HEK293T (cell line): ENCODE measurements at places on chromosomes 2 and 18.

DNA sequence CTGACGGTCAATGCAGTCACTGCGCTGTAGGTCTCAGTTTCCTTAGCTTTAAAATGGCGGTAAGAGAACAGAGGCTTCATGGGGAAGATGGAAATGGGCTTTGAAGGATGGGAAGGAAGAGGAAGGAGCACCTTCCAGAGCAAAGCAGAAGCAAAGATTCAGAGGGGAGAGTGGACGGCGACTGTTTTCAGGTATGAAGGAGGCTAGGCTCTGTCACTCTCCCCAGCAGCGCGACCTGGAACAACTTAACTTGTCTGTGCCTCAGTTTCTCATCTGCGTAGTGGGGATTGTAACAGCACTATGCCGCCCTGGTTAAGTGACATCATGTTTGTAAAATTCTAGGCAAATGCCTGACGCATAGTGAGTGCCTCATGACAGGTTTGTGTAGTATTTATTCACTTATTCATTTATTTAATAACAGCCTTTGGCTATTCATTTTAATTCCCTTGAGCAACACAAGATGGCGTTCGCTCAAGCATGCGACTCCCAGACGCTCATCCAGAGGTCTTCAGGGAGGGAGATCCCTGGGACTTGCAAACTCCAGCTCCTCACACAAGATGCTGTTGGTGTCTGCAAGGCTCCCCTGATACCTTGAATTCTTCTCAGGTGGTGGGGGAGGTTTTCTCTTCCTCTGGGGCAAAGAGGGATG, 336.3 kb downstream of the DYSF start:
- DNase-seq: no peak

GRCh38 chr2:51846796-51847195, 814.9 kb upstream of the NRXN1 start:
- DNase-seq: no peak

GRCh38 chr2:183019718-183020442, 18.4 kb downstream of the NCKAP1 start:
- no peak for DNase-seq

GRCh38 chr2:24707143-24707542, 86.0 kb downstream of the PTRHD1 start:
- DNase-seq: no peak

DNA sequence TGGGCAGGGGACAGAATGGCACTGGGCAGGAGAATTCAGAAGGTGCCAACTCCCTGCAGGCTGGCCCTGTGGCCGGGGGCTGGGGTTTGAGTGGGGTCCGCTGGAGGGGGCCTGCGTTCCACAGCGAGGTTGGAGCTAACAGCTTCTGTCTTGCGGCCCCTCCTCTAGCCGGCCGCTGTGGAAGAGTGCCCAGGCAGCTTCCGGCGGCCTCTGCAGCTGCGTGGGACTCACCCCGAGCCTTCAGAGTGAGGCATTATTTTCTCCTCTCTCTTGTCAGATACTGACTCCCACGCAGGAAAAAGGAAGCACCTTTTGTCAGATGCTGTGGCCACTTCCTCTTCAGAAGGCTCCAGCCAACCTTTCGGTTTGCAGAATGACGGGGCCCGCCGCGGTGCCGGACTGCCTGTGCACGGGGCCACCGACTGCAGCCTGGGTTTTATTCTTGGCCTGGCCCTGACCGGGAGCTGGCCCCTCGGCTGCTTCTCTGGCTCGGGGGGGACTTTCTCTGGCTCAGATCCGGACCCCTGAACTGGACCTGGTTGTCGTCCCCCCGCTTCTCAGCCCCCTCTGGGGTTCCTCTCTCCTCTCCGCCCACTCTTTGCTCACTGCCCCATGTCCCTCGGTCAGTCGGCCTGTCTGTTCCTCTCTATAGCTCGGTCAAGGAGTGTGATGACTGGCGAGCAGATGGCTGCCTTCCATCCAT, 40.1 kb downstream of the ARHGAP25 start:
- DNase-seq: no peak

DNA sequence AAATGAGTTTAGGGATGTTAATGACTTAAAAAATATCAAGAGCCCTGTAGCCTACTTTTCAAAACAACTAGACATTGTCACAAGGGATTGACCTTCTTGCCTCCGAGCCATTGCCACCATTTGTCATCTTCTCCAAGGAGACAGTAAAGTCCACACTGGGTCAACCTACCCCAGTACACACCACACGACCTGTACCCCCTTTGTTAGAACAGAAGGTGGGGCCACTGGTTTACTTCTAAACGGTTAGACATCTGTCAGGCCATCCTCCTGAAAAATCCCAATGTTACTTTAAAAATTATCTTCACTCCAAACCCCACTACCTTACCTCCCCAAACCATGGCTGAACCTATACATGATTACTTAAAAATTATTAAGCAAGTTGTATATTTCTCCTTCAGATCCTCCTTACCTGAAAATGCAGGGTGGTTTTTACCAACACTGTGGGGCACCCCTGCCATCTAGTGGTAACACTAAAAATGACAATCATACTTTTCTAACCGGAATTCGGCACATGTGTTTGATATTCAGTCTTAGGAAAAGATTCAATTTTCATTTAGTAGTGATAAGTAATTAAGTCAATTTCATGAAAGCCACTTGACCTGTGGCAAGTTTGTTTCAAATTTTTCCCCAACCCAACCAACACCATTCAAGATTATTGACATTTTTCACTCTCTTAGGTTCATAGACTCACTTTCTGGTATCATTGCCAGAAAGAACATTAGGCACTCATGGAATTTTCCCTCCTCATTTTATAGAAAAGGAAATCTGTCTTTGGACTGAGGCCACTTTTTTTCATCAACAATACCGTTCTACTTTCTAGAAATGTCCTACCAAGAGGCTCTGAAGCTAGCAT, 265.3 kb upstream of the PKDCC start:
- DNase-seq: peak; percentile 52

DNA sequence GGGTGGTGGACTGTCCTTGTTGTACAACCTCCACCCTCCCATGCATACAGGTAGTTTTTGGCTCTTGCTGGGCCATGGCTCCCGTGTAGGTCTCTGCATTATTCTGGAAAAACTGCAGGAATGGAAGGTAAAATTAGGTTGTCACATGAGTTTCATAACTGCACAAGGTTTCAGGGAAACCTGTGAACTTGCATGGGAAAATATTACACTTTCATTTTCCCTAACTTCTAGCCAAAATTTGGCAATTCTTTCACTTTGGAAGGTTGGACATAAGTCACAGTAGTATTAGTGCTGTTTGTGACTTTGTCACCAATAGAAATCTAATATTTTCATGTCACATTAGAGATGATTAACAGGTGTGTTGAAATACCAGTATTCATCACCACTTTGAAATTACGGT, 118.1 kb upstream of the MGAT5 start:
- DNase-seq: no peak

GRCh38 chr2:8076448-8077342, 605.2 kb upstream of the ID2 start:
- no peak for DNase-seq

DNA sequence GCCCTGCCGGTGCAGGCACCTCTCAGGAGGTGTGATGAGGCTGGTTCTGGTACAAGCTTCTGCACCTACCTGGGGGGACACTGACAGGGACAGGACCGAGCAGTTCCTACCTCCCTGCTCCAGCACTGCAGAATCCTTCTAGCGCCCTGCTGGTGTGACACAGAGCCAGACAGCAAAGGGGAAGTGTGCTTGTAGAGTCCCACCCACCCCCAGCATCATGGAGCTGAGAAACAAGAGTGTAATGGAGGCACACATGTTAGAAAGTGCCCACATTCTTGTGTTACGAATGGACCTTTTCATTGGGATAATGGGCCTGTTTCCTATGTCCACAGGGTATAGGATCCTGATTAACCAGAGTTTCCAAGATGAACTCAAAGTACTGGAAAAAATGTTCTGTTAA, 38.3 kb downstream of the OXER1 start:
- DNase-seq: no peak

DNA sequence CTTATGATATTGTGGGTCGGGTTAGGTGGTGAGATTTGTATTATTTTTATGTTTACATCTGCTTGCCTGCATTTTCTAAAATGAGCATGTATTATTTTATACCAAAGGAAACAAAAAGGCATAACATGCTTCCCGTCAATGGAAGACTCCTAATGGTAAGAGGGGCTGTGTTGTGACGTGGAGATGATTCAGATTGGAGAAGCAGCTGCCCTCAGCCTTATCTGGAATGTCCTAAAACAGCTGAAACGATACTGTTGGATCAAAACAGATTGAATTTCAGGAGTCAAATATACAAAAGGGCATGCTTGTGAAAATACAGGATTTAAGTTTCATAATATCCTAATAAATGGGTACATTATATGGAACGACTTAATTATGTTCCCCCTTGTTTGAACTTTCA, 19.0 kb downstream of the DGKD start:
- DNase-seq: no peak

- DNase-seq: no peak
These were observed 539 bp upstream of the MOB4 start for GRCh38 chr2:197515315-197515738.

GRCh38 chr18:5447442-5447841, 96.4 kb downstream of the EPB41L3 start:
- DNase-seq: no peak

DNA sequence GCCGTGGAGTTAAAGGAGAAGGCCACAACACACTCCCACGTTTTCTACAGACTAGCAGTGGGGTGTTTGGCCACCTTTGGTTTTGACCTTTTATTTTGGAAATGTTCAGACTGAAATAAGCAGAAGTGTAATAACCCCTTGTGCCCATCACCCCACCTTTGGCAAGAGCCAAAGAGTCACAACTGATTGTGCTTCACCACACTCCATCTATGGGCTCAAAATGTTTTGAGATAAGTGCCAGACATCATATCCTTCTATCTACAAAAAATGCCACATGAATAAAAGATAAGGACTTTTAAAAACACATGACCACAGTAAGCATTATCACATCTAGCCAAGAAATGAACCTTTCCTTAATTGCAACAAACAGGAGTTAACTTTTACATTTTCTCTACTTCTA, 9.9 kb upstream of the GPR35 start:
- no peak for DNase-seq

DNA sequence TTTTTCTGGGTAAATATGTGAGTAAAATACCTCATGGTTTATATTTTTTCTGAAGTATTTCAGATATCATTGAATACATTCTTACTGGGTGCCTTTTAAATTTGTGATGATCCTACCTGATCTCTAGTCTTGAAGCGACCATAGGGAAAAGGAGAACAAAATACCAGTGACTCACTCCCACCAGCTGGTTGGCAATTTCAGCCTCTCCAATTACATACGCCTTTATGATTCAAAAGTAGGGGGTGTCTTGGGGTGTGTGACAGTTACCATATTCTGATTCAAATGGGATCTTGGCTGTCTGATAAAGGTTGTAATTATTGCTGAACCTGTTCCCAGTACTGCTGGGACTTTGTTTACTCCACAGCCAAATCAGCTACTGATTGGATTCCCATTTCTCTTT, 175.9 kb upstream of the NXPH2 start:
- no peak for DNase-seq

DNA sequence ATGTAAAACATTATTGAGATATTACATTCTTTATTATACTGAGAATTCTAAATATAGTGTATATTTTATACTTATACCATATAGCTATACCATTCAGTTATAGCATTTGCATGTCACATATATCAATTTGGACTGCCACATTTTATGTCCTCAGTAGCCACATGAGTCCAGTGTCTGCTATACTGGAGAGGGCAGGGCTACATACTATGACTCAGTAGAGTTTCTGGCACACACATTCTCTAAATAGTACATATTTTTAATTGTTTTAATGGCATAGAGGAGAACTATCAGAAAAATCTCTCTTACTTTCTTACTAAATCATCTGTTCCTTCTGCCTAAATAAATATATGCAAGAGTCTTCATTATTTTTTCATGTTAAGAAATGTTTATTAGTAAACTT, 55.4 kb upstream of the COL5A2 start:
- no peak for DNase-seq

- DNase-seq: no peak
These were observed 131.0 kb downstream of the NFATC1 start for GRCh38 chr18:79526468-79527460.

GRCh38 chr18:79104137-79104536, 34.9 kb downstream of the ATP9B start:
- no peak for DNase-seq

DNA sequence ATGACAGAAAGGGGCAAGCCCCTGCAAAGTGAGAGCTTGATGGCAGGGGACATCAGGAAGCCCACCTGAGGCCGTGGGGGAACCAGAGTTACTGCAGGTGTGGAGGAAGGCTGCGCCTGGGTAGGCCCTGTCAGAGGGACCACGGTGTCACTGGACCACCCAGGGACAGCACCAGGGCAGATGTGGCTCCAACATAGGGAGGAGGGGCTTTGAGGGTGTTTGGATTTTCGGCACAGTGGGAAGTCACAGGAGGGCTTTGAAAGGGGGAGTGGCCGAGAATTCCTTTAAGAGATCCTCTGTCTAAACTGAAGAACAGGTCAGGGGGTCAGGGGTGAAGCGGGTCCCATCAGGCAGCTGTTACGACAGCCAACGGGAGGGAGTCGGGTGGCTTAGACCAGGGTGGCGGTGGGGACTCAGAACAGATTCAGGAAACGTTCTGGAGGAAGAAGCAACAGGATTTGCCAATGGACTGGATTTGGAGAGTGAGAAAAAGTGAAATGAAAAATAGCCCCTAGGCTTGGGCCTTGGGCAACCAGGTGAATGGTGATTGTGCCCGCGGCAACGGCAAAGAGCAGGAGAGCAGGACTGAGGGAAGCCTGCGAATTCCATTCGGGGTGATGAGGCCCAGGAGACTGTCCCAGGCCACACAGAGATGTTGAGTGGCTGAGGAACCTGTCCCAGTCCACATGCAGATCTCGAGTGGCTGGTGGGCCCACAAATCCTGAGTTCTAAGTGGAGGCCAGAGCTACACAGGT, 166.1 kb downstream of the LAMA1 start:
- DNase-seq: no peak

- no peak for DNase-seq
These were observed 1558.6 kb upstream of the NXPH2 start for GRCh38 chr2:140338795-140339194.

DNA sequence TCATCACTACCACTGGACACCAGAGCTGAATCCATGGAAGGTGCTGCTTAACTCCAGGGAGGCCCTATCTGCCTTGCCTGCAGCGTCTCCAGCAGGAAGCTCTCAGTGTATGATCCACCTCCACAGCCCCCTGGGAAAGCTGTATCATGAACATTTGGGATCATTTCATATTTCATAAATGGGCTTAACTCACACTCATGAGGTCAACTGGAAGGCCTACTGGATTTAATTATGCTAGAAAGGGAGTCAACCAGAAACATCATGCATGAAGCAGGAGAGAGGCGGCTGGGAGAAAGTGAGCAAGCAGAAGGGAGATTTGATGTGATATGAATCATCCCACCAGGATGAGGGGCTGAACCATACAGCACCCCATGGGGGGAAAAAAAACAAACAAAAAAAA, 537.7 kb downstream of the TNS1 start:
- no peak for DNase-seq

- DNase-seq: no peak
These were observed 201.2 kb upstream of the CDH20 start for GRCh38 chr18:61132031-61132430.

GRCh38 chr2:126656431-126657147, 631 bp downstream of the GYPC start:
- peak; percentile 34 for DNase-seq
